ENCODE measurements at places on chromosomes 11 and 22. TPM values are rescaled to one million over a fixed set of nuclear protein-coding genes. Genes with fewer than 3 reads are reported as not detected.

MS4A6E gene
- 25.8 TPM for total RNA-seq

DBX1 gene
- total RNA-seq = not detected

CYB5R2 gene
- total RNA-seq = 6.4 TPM

GPHA2 gene
- total RNA-seq = not detected

FGF19 gene
- total RNA-seq = not detected

Measured in M059J (cell line).